ENCODE measurements at places on chromosomes 12 and 14. TPM values are rescaled to one million over a fixed set of nuclear protein-coding genes. Genes with fewer than 3 reads are reported as not detected.

Gene FAM222A
- total RNA-seq = 1.9 TPM

Gene RNF212B
- not detected for total RNA-seq

DNA sequence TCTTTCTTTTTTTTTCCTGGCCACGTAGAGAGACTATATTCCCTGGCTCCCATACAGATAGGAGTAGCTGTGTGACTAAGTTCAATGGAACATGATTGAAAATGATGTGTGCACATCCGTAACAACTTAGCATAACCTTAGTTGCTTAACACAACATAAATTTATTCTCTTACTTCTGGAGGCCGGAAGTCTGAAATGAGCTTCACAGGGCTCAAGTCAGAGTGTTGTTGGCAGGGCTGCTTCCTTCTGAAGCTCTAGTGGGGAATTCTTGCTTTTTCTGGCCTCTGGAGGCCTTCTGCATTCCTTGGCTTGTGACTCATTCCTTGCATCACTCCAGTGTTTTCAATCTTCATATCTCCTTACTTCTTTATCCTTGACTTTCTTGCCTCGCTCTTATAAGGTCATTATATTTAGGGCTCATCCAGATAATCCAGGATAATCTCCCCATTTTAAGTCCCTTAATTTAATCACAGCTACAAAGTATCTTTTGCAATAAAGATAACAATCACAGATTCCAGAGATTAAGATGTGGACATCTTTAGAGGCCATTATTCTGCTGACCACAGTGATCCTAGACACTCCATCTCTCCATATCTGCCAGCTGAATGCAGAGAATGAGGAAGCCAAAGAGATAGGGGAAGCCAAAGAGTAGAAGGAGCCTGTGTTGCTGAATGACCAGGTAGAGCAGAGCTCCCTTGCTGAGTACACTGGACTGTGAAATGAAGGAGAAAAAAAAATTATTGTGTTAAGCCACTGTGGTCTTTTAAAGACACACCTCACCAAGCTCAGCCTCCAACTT is 21.0 kb upstream of the SNX6 start:
- DNase-seq = no peak

DNA sequence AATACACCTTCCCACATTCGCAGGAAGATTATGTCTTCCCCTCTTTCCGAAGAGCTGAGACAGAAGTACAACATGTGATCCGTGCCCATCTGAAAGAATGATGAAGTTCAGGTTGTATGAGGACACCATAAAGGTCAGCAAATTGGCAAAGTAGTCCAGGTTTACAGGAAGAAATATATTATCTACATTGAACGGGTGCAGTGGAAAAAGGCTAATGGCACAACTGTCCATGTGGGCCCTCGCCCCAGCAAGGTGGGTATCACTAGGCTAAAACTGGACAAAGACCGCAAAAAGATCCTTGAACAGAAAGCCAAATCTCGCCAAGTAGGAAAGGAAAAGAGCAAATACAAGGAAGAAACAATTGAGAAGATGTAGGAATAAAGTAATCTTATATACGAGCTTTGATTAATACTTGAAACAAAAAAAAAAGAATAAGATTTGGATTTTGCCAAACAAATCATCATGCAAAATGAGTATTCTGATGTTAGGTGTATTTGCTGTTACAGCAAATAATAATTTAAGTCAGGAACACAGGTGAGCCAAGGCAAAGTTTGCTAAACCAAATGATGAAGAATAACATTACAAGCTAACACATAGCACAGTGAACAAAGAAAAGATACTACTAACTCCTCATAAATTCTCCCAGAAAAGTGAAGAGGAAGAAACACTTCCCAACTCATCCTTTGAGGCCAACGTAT is 30.6 kb downstream of the FAM186A start:
- no peak for DNase-seq

DNA sequence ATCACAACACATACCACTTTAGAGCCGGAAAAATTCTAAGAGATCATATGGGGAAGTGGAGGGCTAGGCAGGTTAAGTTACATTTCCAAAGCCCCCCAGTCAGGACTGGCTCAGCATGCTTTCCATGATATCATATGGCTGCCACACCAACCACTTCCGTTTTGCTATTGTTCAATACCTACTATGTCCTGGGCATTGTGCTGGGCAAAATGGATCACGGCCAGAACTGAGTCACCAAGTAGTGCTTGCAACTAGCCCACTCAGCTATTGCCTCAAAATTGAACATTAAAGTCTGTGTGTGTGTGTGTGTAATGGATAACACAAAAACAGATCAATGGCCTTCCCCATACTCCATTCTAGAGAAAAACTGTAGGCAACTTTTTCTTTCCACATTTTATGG is 22.7 kb downstream of the WIF1 start:
- no peak for DNase-seq

Gene C14orf180
- 1.1 TPM for total RNA-seq

Gene PIANP
- total RNA-seq = 0.64 TPM

Gene DHRS2
- total RNA-seq = not detected

DNA sequence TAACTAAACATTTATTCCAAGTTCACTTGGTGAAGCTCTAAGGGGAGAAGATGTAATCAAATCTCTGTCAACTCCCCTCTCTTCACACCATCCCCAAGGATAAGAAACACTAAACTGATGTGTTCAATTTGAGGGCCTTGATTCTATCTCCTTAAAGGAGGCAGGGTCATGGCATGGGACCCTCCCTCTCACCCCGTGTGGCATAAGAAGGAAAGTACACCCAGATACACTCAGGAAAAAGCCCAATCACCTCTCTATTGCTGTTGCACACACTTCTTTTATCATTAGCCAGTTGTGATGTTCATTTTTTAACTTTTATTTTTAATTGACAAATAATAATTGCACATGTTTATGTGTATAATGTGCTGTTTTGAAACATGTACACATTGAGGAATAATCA is 35.1 kb downstream of the WASHC3 start:
- no peak for DNase-seq

Gene LIN7A
- total RNA-seq = 7.9 TPM

- no peak for DNase-seq
These were observed 48.0 kb downstream of the ZFYVE1 start for GRCh38 chr14:72978856-72979255.

DNA sequence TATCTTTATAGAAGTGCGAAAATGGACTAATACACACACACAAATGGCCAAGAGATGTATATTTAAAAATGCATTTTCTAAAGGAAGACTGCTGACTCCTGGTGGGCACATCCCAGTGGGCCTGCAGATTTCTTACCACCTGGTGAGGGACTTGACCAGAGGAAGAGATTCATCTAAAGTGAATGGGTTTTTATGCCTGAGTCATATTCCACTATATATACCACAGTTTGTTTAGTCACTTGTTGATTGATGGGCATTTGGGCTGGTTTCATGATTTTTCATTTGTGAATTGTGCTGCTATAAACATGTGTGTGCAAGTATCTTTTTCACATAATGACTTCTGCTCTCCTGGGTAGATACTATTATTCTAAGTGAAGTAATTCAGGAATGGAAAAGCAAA is 277.3 kb downstream of the SLC16A7 start:
- no peak for DNase-seq

DNA sequence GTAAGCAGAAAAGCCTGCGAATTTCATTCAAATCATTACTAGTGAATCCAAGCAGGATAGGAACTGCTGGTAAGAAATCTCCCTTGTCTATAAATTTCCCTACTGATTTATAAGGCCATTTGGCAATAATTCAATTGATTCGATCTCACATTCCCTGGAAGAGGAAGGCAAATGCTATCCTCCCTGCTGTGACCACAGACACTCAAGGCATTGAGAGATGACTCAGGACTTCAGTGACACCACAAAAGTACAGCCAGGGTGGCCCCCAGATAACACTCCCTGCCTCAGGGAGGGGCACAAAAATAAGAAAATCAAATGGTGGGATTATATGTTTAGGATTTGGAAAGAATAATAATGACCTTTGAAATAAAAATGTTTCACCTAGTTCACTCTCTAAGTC is 162.7 kb downstream of the GRIP1 start:
- no peak for DNase-seq

Gene HSPB8
- total RNA-seq = 59.8 TPM

- no peak for DNase-seq
These were observed at the start of gene KLRC1 for GRCh38 chr12:10453156-10453555. KLRC1 (minus strand) TSS chr12:10453377; CDS start chr12:10451156, 2,221 bp downstream.

Gene TMEM119
- 4.1 TPM for total RNA-seq

DNA sequence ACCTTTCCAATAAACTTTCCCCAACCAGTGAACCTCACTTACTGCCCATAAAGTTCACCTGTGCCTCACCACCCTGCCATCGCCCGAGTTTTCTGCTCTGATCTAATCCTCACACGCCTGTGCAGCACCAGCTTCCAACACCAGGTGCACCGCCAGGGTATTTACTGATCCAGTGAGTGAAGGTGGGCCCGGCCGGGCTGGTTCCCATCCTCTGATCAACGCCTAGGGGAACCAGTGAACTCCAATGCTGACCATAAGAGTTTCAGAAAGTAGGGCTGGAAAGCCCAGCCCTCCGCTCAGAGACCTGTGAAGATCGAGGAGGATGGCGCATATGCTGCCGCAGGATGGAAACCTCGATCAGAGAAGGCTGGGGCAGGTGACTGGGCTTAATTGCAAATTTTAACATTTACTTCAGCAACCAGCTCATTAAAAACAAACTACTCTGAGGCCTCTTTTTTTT is 685 bp upstream of the MYL6B start:
- DNase-seq = peak; percentile 81

- DNase-seq = no peak
These were observed 147.9 kb downstream of the ETV6 start for GRCh38 chr12:11797317-11797913.

- DNase-seq = no peak
These were observed 680.7 kb downstream of the DIO2 start for GRCh38 chr14:79530555-79530954.

GRCh38 chr12:24996820-24997219 is 47.9 kb upstream of the BCAT1 start:
- no peak for DNase-seq

- no peak for DNase-seq
These were observed 176.6 kb downstream of the KTN1 start for GRCh38 chr14:55756557-55756956.

Gene CLSTN3
- 30.6 TPM for total RNA-seq

Gene MEG3
- 18.6 TPM for total RNA-seq

DNA sequence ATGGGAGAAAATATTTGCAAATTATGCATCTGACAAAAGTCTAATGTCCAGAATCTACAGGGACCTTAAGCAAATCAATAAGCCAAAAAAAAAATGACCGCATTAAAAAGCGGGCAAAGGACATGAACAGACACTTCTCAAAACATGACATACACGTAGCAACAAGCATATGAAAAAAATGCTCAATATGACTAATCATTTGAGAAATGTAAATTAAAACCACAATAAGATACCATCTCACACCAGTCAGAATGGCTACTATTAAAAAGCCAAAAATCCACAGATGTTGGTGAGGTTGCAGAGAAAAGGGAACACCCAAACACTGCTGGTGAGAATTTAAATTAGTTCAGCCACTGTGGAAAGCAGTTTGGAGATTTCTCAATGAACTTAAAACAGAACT is 16.1 kb downstream of the PAWR start:
- DNase-seq = no peak

Gene ANKRD33
- total RNA-seq = not detected

- DNase-seq = no peak
These were observed 248.8 kb downstream of the APAF1 start for GRCh38 chr12:98893675-98894411.

DNA sequence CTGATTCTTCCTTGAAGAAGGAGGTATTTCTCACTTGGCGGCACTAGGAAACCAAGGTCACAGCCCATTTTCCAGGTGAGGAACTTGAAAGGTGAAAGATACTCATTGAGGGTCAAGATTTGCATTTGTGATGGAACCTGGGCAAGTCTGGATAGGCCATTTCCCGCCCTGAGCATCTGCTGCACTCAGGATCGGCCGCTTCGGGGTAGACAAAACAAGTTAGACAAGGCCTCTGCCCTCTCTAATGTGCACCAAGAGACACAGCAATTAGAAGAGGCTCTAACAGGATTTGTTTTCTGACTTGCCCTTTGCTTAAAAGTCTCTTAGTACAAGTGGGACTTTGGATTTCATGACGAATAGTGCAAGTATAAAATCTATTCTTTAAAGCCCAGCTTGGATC is 167.2 kb downstream of the KTN1 start:
- DNase-seq = no peak

DNA sequence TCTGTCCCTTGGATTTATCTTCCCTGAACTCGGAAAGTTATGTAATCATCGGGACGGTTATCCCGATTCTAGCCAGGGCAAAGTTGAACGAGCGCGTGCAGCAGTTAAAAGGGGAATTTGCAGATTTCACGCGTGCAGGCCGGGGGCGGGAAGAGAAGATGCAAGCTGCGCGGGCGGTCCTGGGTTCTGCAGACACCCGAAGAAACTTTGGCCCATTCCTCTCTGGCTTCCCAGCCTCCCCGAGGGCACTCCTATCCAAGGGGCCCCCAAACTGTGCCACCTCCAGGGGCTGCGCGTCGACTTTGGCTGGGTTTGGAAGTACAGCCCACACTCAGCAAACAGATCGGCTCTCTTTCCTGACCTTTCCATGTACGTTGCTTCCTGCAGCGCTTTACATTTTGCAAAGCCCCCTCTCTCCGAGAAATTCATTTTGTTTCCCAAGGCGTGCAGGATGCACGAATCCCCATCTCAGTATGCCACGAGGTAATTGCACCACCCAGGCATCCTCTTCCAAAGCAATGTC is 941 bp upstream of the PPP1CC start:
- peak; percentile 64 for DNase-seq

DNA sequence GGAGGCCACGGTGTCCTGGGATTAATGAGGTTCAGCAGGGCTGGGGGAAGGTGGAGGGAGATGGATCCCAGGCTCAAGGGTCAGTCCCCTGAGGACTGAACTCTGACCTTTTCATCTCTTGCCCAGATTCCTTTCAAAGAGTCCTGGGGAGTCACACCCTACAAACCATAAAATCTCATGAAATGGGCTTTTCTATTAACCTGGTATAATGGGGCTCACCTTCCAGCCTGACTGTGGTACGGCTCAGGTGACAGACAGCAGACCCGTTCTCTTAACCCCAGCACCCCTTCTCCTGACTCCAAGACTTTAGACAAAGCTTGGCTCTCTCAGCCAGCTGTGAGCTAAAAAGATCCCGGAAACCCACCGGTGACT is 268.2 kb downstream of the ADGRD1 start:
- DNase-seq = no peak

GRCh38 chr12:46675736-46676135 is 150.1 kb downstream of the SLC38A4 start:
- DNase-seq = no peak

DNA sequence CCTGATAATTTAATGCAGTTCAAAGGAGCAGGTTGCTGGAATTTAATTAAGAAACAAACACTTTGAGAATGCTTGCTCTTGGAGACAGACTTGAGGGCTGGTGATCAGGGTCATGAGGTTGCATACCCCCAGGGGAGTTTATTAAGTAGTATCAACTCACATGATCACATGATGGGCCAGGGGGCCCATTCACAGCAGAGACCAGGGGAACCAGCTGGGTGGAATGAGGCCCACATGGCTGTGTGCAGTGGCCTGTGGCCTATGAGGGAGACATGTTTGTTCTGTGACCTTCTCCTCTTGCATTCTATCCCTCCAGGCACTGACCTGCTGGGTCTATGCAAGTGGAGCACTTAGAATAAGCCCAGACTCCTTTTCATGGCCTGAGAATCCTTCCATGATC is 266.6 kb upstream of the PWP1 start:
- no peak for DNase-seq

Measured in transverse colon (tissue), 4 donors.